Activated T-cell treated with anti-CD3 and anti-CD28 coated beads, Interleukin-2, amount 50 U/mL, for 72 hours (primary cell): ENCODE measurements at places on chromosomes 2 and 18.

GRCh38 chr2:106107509-106108131, 86.5 kb downstream of the UXS1 start:
- H3K36me3 ChIP-seq: no peaks in the 10 kb centered on the region
- H3K4me3 ChIP-seq: no peak overlapping the region
- no peaks in the 10 kb centered on the region for H3K27me3 ChIP-seq
- DNase-seq: peak; percentile 54

DNA sequence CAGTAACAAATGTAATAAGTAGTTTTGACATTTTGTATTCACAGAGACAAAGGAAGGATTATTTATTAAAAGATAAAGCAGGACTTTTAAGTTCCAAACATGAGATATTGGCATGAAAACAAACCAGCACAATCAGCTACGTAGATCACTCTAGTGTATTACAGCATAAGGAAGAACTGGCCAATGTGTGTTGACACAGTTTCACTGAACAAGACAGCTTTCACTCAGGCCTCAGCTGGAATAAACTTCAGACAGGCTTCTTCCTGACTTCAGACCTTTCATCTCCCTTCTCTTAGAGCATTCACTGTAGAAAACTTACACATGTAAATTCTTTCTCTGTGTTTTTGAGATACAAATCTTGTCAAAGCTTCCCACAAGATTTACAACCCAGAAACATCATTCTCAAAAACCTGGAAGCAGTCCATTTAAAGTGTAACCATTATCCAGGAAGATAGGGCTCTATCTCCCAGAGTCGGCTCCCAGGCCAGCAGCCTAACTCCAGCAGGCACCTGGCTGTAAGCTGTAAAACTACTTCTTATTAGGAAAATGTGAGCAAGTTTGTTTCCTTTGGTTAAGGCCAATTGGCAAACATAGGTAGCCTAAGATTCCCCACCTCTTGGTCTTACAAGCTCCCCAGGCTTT, 768.3 kb upstream of the CDH7 start:
- no peaks in the 10 kb centered on the region for H3K36me3 ChIP-seq
- no peak for DNase-seq
- H3K27ac ChIP-seq: no peak overlapping the region
- no peaks in the 10 kb centered on the region for H3K4me1 ChIP-seq
- no peak overlapping the region for H3K4me3 ChIP-seq

DNA sequence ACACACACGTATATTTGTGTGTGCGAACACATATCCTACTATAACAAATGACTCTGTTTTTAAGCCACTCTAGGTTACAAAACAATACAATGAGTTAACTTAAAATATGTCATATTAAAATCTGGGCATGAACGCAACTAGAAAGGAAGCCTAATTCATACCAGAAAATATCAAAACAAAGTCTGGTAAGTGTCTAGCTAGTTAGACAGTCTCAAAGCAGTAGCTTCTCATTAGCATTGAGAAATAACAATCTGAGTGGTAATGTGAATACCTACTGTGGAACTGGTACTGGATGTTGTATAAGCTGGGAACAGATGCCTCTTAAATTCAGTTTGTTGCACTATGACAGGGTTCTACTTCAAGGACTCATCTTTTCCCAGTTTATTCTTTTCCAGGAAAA, 32.5 kb upstream of the WIPF1 start:
- no peak for DNase-seq
- H3K4me3 ChIP-seq: peak overlapping the region; percentile 96
- H3K27me3 ChIP-seq: no peaks in the 10 kb centered on the region
- peak overlapping the region; percentile 99 for H3K27ac ChIP-seq
- H3K4me1 ChIP-seq: peaks cover 92% of the 10 kb centered on the region

GRCh38 chr18:64037812-64038414, 68.0 kb downstream of the SERPINB8 start:
- H3K4me3 ChIP-seq: no peak overlapping the region
- peak; percentile 7 for DNase-seq
- no peak overlapping the region for H3K27ac ChIP-seq

GRCh38 chr2:163247156-163247846, 408.7 kb upstream of the KCNH7 start:
- no peak overlapping the region for H3K27ac ChIP-seq
- DNase-seq: no peak
- no peaks in the 10 kb centered on the region for H3K4me1 ChIP-seq
- no peak overlapping the region for H3K4me3 ChIP-seq

DNA sequence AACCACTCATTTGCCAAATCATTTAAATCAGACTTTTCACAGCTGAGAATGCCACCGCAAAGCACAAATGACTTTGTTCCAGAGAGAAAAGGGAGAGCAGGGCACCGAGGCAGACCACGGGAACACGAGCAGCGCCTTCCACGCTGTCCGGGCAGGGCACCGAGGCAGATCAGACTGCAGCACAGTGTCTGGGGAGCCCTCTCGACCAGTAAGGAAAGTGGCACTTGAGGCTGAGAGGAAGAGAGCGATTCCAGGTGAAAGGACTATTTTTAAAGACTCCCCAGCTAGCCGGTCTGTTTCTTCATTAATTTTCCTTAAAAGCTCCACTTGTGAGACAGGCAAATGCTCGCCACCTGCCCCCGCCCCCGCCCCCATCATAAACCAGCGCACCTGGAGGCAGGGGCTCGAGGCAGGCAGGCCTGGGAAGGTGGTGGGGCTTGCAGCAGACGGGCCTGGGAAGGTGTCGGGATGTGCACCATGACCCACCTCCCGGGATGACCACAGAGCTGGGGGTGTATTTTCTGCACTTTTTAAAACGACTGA, 80.9 kb upstream of the CTDP1 start:
- H3K4me3 ChIP-seq: no peak overlapping the region
- DNase-seq: no peak
- no peaks in the 10 kb centered on the region for H3K4me1 ChIP-seq
- H3K27ac ChIP-seq: no peak overlapping the region

GRCh38 chr2:19669559-19669958, 232.2 kb downstream of the TTC32 start:
- peaks cover 8% of the 10 kb centered on the region for H3K27me3 ChIP-seq
- no peaks in the 10 kb centered on the region for H3K4me1 ChIP-seq
- no peak for DNase-seq
- no peak overlapping the region for H3K4me3 ChIP-seq
